ENCODE measurements at places on chromosomes 11 and 22. TPM values are rescaled to one million over a fixed set of nuclear protein-coding genes. Genes with fewer than 3 reads are reported as not detected.

DNA sequence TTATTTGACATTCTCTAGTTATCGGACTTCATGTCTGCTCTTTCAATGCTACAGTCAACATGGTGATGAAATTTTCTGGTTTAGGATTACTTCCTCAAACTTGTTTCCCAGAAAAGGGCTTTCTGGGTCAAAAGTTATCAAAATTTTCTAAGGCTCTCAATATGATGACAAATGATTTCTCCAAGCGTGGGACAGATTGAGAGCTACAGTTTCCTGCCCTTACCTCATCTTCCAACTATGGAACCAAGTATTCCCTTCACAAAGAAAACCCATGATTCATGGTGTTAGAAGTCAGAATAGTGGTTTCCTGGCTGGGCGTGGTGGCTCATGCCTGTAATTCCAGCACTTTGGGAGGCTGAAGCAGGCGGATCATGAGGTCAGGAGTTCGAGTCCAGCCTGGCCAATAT, 17.8 kb downstream of the MYO18B start:
- no peak overlapping the region for H3K4me3 ChIP-seq
- H3K27me3 ChIP-seq: no peaks in the 10 kb centered on the region
- H3K4me1 ChIP-seq: no peaks in the 10 kb centered on the region

DNA sequence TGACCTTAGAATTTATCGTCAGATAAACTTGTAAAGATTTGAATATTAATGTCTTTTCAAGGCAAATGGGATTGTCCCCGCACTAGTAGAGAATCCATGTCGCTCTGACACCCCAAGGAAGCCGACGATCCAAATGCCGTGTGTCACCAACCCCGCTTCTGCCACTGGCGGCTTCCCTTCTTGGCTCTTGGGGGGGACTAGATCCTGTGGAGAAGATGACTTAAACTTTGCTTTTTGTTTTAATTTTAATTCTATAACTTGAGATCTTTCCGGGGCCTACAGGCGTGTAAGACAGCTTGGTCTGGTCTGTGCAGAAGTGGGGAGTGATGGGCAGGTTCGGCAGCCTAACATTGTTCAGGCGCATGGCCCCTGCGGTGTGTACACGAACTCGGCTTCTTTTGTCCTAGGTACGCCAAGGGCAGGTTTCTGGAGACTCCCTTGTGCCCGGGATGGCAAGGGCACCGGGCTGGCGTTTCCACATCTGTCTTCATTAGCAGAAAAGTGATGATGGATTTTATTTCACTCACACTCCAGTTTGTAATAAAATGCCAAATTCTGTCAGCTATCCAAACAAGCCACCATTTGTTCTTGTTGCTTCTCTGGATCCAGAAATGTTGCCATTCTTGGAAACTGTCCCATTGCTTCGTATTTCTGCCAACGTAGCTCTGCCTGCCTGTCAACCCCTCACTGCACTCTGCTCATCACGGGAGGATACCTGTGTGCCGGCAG, 6.7 kb downstream of the YDJC start:
- peaks cover 30% of the 10 kb centered on the region for H3K4me1 ChIP-seq
- no peak for DNase-seq
- H3K4me3 ChIP-seq: no peak overlapping the region
- peaks cover 39% of the 10 kb centered on the region for H3K36me3 ChIP-seq

- H3K4me3 ChIP-seq: no peak overlapping the region
- H3K4me1 ChIP-seq: no peaks in the 10 kb centered on the region
- H3K27me3 ChIP-seq: no peaks in the 10 kb centered on the region
- H3K36me3 ChIP-seq: peaks cover 59% of the 10 kb centered on the region
- no peak for DNase-seq
These were observed 12.9 kb downstream of the RANGAP1 start for GRCh38 chr22:41273128-41273527.

SLC5A4 gene
- total RNA-seq: not detected

OR9G1 gene
- not detected for total RNA-seq

SLC5A12 gene
- not detected for total RNA-seq

CDKN1C gene
- total RNA-seq: 27.9 TPM
